ENCODE measurements at places on chromosomes 1 and 21.

DNA sequence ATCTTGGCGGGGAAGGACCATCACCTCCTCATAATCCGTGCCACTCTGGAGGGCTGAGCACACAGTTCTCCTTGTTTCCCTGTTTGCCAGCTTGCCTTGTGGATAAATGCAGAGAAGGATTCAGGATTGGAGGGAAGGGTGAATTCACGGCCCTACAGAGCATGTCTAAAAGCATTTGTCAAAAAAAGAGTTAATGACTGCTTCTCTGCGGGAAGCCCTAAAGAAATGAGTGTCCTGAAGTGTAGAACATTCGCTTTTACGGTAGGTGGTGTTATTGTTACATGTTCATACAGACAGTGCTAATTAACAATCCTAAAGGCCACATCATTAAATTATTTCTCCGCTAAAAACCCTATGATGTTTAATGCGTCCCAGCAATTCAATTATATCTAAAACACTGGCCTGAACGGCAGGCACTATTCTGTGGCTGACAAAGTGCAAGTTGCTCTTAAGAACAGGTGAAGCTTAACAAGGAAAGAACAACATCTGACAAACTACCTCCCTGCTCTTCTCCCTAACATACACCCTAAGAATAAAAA is 112.3 kb upstream of the NFIA start:
- DNase-seq, result peak; percentile 60

- no peak for DNase-seq
Observed at GRCh38 chr1:158188611-158189010, 7.9 kb downstream of the CD1D start.

GRCh38 chr21:46388896-46389295 is 64.9 kb downstream of the PCNT start:
- no peak for DNase-seq

DNA sequence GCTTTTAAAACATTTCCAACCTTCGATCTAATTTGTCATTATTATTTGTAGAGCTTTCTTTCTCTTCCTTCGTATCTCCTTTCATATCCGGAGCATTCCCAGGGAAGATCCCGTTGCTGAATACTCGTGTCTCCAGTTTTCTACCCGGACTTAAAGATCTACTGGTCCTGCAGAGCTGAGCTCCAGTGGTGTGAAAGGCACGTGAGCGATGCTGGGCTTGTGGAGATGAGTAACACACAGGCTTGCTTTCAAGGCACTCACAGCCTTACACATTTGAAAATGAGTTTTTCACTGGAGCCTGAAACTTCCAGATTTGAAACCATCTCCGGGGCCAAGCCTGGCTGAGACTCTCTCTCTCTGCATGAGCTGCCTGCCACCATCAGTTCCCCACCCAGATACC is 428.3 kb downstream of the KIF26B start:
- no peak for DNase-seq

DNA sequence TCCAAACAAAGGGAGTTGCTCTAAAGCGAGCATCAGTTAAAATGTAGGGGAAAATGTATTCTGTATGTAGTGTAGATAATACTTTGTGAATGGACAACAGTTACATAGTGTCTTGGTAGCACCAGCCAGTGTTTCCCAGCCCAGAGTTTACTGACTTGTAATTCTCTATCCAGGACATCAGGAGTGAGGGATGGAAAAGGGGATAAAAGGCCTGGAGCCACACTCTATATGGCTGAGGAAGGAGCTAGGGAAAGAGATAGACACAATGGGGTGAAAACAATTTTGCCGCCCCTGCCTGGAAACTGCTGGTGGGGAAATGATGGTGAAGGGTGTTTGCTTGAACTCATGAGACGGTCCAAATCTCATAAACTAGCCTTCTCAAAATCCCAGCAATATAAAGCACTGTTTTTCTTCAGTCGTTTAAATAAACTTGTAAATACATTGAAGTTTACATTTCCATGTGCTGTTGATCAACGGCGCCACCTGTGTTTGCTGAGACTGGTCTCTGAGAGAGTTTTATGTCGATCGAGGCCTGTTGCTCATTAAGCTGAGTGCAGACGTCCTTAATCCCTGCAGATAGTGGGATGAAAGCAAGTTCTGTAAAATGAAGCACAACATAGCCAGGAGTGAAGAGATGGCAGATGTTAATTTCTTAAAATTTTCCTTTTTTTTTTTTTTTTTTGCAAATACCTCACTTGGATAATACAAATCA is 27.9 kb upstream of the AGO1 start:
- DNase-seq, result peak; percentile 25

DNA sequence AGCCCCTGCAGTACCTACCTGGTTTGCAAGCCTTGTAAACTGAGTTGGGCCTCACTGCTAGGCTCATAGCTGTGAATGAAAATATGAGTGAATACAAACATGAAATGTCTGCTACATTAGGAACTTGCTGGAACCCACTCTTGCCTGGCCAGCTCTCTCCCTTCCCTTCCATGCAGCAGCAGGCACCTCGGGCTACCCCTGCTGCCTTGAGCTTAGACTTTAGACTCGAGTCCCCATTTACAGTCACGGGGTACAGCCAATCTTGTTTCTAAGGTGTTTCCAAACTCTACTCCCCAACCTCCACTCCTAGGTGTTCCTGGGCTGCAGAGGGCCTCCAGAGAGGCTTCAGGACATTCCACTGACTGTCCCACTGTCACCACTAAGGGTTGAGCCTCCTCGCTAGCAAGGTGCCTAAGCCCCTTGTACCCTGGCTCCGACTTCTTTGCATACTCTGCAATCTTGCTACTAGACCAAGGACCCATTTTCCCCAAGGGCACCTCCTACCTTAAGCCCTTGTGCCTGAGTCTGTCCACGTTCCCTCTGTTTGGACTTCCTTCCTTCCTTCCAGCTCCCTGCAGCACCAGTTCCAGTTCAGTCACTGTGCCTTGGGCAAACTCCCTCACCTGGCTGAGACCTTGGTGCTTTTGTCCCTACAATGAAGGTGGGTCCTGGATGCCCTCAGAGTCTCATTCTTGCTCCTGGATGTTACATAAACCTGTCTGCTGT is 36.9 kb downstream of the CDK18 start:
- DNase-seq, result no peak

DNA sequence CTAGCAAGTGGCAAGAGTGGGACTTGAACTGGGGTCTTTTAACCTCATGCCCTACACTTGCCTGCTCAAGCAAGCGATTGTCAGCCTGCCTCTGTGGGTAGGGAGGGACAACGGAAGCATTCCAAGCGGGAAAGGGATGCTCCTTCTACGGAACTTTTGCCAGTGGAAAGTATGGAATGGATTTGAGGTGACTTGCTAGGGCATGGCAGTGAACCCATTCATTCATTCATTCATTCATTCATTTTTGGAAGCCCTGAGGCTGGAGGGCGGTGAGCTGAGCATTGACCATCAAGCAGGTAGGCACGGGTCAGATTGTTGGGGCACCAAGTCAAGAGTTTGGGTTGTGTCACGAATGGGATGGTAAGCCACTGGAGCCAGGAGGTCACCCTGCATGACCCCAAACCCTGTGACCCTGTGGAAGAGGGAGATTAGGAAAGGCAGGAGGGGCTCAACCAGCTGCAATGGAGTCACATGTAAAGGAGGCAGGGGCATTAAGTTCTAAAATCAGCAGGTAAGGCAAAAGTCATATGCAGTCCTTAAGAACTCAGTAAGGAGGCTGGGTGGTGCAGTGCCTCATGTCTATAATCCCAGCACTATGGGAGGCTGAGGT is 11.8 kb upstream of the CITED4 start:
- no peak for DNase-seq

- DNase-seq, result no peak
Observed at GRCh38 chr1:89890085-89890752, 69.4 kb downstream of the LRRC8D start.

DNA sequence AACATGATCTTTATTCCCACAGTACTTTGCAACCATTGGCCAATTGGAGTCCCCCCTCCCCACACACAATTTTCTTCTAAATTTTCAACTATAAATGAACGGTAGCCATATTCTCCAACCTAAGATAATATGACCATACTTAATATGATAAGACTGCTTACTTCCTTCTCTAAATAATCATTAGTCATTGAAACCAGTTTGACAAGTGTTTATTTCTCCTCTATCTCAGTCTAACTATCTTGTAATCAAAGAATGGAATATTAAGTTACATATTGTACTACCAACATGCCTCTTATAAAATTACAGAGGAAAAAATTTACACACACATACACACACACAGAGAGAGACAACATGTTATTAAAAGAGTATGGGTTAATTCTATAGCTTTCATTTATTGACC is 567.4 kb upstream of the TMPRSS15 start:
- DNase-seq, result no peak

- DNase-seq, result no peak
Observed at GRCh38 chr1:94011709-94012595, 102.7 kb upstream of the GCLM start.

DNA sequence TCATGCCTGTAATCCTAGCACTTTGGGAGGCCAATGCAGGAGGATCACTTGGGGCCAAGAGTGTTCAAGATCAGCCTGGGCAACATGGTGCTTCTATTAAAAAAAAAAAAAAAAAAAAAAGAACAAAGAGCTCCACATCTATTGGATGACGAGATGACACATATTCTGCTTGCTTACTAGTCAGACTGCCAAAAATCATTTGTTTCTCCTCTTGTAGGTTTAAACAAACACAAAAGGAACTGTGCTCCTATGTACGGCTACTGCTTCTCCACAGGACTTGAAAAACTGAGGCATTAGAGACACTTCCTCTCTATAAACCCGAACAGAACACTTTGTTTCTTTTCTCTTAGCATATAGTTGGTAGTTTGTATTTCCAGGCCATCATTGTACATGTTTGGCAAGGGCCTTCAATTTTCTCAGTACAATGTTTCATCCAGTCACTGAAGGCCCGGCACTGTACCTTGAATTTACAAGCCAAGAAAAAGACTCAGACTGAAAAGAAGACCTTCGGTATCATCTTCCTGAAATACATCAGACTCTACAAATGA is 6.0 kb downstream of the TRIT1 start:
- DNase-seq, result no peak

- no peak for DNase-seq
Observed at GRCh38 chr1:156004843-156005584, 15.7 kb downstream of the SSR2 start.

DNA sequence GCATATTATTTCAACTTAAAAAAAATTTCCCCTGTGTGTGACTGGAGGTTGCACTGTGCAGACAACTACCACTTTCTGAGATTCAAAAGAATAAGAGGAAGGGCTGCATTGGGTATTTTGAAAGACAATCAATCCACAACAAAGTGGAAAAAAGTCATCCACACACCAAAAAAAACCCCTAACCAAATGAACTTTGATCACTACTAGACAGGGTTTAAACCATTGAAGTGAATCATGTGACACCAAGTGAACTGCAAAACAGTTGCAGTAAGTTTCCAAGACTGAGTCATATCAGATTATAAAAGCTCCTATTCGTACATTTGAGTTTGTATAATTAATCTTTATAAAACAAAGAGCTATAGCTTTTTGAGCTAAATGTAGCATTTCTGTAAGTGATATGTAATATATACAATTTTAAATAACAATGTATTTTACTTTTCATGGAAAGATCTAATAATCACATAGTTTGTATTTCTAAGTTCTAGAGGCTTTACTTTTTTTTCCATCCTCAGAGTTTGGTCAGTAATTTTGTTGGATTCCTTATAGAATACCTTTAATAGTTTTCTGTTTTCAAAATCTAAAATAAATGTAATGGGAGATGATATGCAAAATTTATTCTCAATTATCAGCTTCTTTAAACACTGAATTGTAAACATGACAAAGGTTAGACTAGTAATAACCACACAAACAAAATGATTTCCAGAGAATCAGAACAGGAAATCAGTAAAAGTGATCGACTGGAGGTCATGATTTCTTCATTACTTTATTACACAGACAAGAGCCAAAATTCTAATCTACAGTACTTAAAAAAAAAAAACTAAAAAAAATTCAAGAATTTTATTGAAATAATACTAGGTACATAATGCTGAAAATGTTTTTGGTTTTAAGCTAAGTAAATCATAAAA is 50.5 kb upstream of the GFI1 start:
- DNase-seq, result no peak

- DNase-seq, result peak; percentile 87
Observed at GRCh38 chr1:65066766-65067490, 81.1 kb upstream of the AK4 start.

DNA sequence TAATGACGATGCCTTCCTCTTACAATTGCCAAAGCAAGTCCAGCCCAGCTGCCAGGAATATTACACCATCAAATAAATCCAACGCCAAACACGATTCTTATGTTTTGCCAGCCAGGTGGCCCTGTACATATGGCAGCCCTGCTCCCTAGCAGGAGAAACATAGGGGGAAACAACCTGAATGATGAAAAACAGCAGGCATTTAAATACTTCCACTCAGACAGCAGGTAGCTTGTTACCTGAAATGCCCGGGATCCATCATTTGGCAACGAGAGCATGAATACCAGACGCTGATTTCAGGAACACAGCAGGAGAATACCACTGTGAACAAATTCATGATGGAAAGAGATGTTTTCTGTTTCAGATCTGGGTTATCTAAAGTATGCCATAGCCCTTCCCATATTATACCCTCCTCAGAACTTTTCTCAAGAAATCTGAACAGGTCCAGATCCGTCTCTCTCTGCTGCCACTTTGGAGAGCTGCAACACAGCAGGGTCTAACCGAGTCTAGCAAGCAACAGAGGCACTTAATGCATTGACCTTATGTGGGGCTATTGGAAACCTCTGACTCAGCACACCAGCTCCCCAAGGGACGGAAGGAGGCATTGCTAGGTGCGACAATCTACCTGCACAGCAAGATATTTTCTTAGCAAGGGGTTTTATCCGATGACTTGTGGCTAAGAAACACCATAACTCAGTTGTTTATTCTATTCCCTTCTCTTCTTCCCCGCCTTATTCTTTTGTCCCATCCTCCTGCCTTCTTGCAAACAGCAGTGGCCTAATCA is 166.3 kb downstream of the BARHL2 start:
- no peak for DNase-seq

DNA sequence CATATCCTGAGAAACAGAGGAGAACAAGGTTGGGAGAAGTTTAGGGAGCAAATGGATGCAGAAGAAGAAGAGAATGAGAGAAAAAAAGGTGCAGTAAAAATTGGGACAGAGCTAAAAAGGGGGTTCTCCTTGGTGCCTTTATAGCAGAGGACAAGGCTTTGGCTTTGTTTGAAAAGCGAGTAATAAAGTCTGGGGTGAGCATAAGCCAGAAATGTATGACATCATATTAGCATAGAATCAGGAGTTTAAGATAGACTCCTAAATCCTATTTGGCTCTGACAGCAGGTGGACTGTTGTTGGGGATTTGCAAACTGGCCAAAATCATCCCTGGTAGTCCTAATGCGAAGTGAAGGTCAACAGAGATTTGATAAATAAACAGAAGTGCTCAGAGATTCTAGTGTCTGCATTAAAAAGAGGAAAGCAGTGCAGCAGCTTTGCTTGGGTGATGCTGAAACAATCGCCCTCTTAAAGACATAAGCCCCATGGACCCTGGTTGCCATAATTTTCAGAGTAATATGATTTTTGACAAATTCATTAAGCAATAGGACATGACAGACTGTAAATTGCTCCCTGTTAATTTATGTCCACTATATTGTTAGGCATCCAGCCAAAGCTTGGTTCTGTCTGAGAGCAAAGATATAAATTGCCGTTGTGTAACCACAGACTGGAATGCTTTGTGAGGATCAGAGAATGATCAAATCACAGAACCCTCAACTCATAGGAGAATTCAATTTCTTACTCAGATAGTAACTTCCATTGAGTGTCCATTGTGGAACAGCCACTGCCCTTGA is 385.0 kb upstream of the NFIA start:
- DNase-seq, result peak; percentile 9

All from muscle of arm (tissue), 14 donors.